Stimulated activated CD8-positive, alpha-beta memory T cell treated with anti-CD3 and anti-CD28 coated beads, Interleukin-4, amount 100 ng/mL, for 1 hour (primary cell): ENCODE measurements at places on chromosomes 4 and X.

GRCh38 chr4:107997794-107998193 is 8.1 kb downstream of the HADH start:
- DNase-seq, result no peak

DNA sequence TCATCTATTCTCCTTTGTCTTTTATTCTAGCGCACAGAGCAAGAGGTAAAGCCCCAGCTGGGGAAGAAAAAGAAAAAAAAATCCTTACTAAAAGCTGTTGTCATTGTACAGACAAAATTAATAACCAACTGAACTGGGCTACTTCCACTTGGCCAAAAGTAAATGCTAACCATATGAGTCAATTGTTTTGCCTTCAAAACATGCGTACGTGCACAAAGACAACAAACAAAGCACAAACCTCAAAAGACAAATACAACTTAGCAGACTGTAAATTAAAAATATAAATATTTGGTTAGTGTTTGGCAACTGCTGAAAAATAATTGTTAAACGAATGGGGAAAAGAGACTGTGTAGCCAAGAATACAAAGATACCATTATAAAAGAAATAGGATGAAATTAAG is 5.9 kb downstream of the EDA2R start:
- no peak for DNase-seq

DNA sequence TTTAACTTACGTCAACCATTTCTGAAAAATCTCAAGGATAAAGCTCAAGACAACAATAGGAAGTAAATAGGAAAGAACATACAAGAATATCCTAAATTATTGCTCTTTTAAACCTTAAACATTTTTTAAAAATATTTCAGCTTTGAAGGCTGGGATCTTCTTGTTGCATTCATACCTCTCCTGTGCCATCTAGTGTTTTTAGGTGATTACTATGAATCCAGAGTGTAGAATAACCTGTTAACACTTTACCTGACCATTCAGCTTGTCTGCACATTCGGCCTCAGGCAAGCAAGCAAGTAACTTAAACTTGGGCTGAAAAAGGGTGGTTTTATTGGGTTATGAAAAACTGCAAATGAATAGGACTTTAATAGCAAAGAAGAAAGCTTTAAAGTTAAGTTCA is 507.8 kb upstream of the INTU start:
- no peak for DNase-seq

- DNase-seq, result no peak
Observed at GRCh38 chr4:140807491-140808252, 51.5 kb upstream of the TBC1D9 start.

- DNase-seq, result no peak
Observed at GRCh38 chrX:46165411-46165810, 379.8 kb downstream of the ZNF674 start.

DNA sequence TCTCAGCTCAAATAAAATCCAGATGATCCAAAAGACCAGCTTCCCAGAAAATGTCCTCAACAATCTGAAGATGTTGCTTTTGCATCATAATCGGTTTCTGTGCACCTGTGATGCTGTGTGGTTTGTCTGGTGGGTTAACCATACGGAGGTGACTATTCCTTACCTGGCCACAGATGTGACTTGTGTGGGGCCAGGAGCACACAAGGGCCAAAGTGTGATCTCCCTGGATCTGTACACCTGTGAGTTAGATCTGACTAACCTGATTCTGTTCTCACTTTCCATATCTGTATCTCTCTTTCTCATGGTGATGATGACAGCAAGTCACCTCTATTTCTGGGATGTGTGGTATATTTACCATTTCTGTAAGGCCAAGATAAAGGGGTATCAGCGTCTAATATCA is 18.7 kb upstream of the TLR8 start:
- DNase-seq, result no peak

GRCh38 chr4:76447393-76447851 is 12.4 kb downstream of the SHROOM3 start:
- DNase-seq, result no peak

GRCh38 chr4:81698538-81699296 is 227.0 kb upstream of the RASGEF1B start:
- DNase-seq, result no peak

DNA sequence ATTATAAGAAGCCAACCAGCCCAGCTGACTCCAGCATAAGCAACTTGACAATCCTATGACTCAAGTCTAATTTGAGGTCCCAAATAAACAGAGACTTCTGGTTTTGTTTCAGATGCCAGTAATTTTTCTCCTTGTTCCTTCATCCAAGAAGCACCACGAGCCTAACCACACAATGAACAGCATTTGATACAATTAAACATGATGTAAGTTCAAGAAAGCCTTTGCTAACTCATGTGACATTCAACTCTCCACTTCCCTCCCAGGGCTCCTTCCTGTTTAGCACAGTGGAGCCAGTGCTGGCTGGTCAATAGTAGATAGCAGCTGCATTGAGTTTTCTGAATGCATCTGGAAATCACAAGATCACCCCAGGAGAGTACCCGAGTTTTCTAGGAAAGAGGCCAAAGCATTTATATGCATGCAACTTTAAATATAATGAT is 206.3 kb downstream of the ARHGAP24 start:
- no peak for DNase-seq

GRCh38 chr4:7461230-7461629 is 26.5 kb upstream of the PSAPL1 start:
- no peak for DNase-seq

DNA sequence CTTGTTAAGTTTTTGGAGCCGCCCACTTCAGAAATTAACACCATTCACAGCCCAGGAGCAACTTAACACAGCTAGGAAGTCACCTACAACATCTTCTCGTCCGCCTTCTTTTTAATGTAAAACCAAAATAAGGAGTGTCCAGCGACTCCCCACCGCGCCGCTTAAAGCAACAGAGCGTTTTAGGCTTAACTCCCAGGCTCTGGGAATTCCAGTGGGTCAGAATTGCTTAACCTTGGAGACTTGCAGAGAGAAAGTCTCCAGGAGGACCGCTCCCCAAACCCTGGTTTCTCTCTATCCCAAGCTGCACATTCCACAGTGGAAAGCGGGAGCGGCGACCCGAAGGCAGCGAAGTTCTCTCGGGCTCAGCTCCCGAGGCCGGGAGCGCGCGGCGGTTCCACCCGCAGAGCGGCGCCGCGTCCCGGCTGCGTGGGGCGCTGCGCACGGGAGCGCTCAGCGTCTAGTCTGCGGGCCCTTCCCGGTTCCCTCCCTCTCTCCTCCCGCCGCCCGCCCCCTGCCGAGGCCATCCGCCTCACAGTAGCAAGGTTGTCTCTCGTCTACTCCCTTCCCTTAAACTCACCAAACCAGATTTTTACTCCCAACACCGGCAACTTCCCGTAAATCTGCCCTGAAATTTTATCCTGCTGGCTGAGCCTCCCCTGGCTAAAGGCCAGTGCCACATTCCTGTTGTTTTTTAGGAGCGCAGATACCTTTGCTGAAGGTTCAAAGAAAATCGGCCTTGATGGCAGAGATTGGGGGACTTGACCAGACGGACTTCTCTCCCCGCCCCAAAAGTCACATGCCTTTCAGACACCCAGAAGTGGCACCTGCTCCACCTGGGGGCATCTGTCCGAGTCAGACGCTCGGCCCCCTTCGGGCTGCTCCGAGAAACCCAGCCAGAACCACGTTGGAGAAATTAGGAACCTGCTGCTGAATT is at the start of gene RBM47:
RBM47 (minus strand) TSS at position 464 of the 934 bp plus-strand sequence. CDS start 190,971 bp downstream, outside the sequence.
- no peak for DNase-seq

DNA sequence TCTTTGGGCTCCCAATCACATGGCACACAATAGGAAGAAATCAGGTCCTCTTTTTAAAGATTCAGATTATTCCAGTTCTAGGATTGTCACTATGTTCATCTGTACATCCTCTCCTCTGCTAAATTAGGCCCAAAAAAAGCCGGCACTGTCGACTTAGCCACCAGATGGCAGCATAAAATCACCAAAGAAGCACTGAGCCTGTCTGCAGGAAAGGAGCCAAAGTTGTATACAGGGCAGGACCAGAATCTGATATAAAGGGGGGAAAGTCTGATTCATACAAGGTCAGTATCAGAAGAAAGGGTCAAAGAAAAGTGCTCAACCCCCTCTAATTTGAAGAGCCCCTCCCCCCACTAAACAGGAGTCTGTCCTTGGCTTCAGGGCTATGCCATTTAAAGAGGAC is 292.5 kb downstream of the CHIC1 start:
- DNase-seq, result peak; percentile 31

GRCh38 chr4:6767386-6767747 is 15.2 kb upstream of the KIAA0232 start:
- no peak for DNase-seq
